NCI-H1092 (cell line): ENCODE measurements at places on chromosomes 3 and 15.

- no peak for DNase-seq
These were observed 733.7 kb upstream of the CFAP20DC start for GRCh38 chr3:59783468-59783988.

- no peak for DNase-seq
These were observed 64.5 kb downstream of the SMAD6 start for GRCh38 chr15:66766282-66767230.

DNA sequence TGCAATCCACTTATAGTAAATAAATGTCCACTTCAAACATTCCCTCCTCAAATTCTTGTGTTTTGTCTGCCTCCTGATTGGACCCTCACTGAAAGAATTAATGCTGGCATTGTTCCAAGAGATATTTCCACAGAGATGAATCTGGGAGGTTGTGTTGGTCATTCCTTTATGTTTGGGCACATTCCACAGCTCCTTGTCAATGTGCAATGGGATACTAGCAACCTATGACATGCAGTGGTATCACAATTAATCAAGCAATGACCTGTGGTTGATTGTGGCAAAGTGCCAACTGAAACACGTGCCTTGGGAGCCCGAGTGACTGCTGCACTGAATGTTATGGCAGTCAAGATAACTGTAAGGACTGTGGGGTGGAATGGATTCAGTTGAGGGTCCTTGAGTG, 55.0 kb upstream of the SNRPN start:
- no peak for DNase-seq

- no peak for DNase-seq
These were observed 72.0 kb downstream of the TFG start for GRCh38 chr3:100781301-100781700.

GRCh38 chr3:134993011-134993410, 198.0 kb downstream of the EPHB1 start:
- DNase-seq = no peak

- DNase-seq = no peak
These were observed 68.5 kb upstream of the PLCL2 start for GRCh38 chr3:16816048-16816780.

DNA sequence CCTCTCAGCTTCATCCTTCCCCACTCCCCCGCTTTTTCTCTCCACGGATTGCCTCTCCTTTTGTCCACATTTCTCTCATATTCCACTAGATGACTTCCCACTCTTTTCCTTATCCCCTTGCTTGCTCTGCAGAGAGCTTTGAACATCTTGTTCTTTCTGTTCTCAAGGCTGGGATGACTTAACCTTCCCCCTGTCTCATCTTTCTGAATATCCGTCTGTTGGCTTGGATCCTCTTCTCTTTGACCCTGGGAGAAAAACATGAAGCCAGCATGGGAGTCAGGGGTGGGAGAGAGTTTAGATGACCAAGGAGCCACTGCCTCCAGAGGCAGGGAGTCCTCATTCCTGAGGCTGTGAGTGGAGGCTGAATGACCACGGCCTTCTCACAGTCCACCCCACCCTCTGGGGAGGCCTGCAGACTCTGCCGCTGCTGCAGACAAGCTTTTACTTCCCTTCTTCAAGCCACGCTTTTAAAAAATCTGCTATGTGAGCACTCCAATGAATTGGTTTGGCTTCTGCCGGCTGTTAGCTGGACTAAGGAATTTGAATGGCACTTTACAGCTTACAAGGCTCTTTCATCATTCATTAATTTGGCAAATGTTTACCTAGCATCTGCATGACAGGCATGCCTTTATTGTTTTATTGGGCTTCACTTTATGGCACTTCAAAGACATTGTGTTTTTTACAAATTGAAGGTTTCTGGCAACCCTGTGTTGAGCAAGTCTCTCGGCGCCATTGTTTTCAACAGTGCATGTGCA, 111.6 kb upstream of the SLC6A6 start:
- no peak for DNase-seq

DNA sequence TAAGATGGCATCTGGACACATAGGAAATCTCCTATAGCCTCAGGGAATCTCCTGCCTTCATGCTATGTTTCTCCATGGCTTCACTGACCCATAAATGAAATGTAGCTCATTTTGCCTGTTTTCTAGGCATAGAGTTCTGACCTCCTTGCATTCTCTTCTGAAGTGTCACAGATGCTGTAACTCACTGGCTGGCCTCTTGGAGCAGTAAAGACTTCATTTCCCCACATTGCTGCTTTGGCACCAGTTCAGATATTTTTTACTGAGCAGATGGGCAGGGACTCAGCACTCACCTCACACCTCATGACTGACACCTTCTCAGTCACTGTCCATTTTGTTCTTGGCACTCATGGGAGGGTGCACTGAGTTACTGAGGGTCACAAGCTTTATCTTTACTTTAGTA, 286.7 kb upstream of the TGFBR2 start:
- DNase-seq = no peak

DNA sequence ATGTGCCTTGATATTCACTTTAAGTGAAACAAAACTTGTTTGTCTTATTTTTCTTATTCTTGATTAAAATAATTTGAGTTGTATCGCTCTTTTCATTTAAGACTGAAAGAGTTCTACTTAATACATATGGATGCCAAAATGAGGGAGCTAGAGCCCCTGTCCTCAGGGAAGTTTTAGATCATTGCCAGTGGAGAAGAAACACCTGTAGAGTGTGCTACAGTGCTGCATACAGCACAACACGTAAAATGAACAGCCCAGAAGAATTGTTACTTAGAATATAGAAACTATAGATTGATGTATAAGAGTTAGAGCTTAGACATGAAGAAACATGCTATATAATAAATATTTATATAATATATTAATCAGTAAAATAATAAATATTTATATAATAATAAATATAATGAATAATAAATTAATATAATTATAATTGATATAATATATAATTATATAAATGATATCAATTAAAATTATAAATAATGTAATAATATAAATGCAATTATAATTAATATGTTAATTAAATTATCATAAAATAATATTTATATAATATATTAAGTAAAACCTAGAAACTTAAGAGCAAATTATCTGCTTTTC, 1234.7 kb downstream of the ROBO2 start:
- no peak for DNase-seq

- no peak for DNase-seq
These were observed 109.5 kb downstream of the PGPEP1L start for GRCh38 chr15:98898122-98898521.

GRCh38 chr15:38614621-38615020, 50.0 kb upstream of the RASGRP1 start:
- DNase-seq = no peak

- DNase-seq = no peak
These were observed 37.9 kb downstream of the TUBGCP4 start for GRCh38 chr15:43408789-43409188.

DNA sequence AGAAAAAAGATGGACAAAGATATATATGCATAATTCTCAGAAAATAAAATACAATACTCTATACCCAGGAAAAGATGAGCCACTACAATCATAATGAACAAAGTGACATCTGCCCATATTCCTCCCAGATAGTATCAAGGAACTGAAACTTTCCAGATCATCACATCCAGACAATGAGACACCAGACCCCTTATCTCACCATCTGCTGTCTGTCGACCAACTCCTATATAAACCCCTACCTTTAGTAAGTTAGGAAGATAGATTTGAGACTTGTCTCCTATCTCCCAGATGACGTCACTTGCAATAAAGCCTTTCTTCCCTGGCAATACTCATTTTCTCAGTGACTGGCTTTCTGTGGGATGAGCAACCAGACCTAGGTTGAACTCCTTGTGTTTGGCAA, 1071.6 kb downstream of the PLOD2 start:
- no peak for DNase-seq

- DNase-seq = no peak
These were observed 223.8 kb upstream of the SATB1 start for GRCh38 chr3:18648868-18649462.

DNA sequence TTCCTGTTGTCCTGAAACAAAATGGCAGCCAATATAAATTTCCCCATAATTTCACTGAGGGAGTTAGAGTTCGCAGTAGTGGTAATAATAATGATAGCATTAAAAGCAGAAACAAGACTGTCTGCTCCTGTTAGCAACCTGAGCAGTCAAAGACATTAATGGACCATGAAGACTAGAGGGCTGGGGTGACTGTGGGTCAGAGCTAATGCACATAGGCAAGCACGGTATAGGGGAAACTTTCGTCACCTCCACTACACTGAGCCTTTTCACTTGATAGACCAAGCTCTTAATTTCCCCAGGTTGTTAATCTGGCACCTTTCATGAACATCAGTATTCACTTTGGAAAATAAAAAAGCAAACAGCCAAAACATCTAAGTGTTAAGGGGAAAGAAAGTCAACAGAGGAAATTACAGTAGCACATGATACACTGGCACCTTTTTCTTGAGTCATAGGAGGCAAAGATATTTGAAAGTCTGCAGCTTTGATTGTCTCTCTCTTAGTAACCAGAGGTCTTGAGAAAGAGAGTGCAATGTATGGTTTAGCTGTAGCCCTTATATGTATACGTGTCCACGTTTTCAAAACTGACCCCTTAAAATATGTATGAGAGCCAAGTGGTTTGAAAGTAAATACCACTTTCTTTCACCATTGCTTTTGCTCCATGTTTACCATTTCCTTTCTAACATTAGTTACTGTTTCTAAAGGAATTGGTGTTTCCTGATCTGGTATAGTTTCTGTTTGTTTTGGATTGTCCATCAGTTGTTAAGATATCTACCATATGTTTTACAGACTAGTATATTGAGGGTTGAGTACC, 104.8 kb downstream of the FILIP1L start:
- DNase-seq = no peak

- no peak for DNase-seq
These were observed 448.6 kb downstream of the EPHB1 start for GRCh38 chr3:135243616-135244015.

DNA sequence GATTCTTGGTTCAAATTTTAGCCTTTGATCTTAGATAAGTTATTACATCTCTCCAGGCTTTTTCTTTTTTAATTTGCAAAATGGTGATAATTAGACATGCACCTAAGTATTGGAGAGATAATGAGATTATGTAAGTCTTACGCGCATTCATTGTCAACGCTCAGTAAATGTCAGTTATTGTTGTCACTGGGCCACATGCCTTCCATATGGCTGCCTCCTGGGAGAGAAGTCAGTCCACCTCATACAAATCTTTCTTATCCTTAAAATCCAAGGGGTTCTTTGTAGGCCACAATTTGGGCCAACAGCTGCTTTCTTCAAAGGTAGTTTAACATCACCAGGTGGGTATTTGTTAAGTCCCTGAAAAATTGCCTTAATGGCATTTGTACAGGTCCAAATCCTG, 25.5 kb upstream of the PTPRG start:
- no peak for DNase-seq

DNA sequence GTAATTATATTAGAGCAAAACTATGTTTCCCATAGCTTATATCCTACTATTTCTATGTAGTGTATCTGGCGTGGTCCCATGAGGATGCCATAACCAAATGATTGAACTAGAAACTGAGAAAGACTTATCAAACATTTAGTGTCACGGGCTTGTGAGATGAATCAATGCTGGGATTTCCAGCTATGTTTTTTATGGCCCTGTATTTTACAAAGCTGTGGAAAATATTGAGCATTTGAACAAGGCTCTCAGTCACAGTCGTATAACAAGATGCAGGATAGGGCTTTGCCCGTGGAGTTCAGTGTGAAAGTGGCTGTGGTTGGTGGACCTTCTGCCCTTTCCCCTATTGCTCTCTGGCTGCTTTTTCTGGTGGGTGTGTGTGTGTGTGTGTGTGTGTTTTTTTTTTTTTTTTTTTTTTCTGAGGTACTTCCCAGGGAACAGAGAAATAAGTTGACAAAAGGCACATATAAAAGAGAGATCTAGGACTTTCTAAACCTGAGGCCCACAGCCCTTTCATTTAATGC, 60.7 kb downstream of the CACNA1D start:
- no peak for DNase-seq

GRCh38 chr3:191290311-191291025, 38.7 kb upstream of the CCDC50 start:
- DNase-seq = no peak

DNA sequence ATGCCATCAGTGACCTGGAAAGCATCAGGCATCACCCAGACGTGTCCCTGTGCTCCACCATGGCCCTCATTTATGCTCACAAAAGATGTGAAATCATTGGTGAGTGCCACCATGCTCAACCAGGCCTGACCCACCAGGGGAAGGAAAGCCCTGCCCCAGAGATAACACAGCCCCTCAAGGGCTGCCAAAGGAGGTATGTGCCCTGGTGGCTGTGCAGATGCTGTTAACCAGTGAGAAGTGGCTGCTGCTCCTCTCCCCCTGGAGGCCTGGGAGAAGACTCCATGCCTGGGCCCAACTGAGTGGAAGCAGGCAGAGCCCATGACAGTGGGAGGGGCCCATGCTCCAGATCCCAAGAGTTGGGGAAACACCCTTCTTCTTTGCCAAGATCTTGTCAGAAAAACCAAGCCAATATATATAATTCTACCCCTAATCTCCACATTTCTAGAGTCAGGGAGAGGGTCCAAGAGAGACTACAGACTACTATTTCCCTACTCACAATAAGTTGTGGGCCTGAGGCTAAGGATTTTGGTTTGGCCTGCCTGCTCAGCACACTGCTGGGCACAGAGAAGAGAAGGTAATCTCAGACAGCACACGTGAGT, 2.7 kb downstream of the TTC21A start:
- DNase-seq = no peak

- DNase-seq = no peak
These were observed 39.3 kb downstream of the SRP14 start for GRCh38 chr15:39999538-40000200.

GRCh38 chr3:55461896-55462295, 25.2 kb downstream of the WNT5A start:
- DNase-seq = no peak

DNA sequence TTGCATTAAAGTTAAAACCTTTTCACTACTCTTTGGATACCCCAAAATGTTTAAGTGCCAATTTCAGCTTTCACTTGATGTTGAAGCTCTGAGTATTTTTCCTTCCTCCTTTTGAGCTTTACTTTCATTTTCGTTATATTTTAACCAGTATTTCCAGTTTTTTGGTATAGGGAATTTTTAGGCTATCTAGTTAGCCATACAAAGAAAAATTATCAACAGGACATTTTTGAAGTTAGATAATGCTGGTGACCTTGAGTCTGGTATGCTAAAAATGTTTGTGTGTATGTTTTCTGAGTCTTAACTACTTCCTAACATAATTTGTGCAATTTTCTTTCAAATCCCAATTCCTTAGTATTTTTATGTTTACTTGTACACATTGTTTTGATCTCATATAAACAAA, 284.8 kb downstream of the OTOL1 start:
- DNase-seq = no peak

- DNase-seq = no peak
These were observed 11.7 kb downstream of the LNP1 start for GRCh38 chr3:100412912-100413590.

GRCh38 chr3:26634601-26635000, 12.0 kb downstream of the LRRC3B start:
- no peak for DNase-seq

- no peak for DNase-seq
These were observed 56.4 kb upstream of the C15orf39 start for GRCh38 chr15:75145027-75145841.
